ENCODE measurements at places on chromosomes 6 and 20. TPM values are rescaled to one million over a fixed set of nuclear protein-coding genes. Genes with fewer than 3 reads are reported as not detected.

Gene AIF1
- polyA plus RNA-seq, result not detected

Gene SOBP
- 0.39 TPM for polyA plus RNA-seq

Gene KIF13A
- polyA plus RNA-seq, result 5.0 TPM

Gene MACROD2
- polyA plus RNA-seq, result 2.2 TPM

Gene NKAPL
- polyA plus RNA-seq, result 3.5 TPM

Gene FAM162B
- not detected for polyA plus RNA-seq

GRCh38 chr6:32047855-32048766 lies 9.9 kb downstream of the CYP21A2 start:
- DNase-seq, result peak; percentile 73

DNA sequence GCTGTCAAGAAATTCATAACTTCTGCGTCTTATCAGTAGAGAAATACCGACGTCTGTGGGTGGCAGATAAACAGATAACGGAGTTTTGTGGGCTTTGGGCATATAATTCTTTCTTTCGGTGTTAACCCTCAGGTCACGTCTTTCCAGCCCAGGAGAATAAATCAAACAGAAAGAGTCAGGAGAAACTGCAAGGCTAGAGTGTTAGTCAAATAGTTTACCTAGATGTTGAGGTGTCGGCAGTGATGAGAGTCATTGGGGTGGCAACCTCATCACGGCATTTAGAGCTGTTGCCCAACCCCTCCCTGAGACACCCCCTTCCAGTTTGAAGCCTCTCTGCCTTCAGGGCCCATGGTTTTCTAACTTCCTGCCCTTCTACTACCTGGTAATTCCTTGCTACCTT lies 49.5 kb downstream of the ADTRP start:
- DNase-seq, result no peak

- no peak for DNase-seq
These were observed 106.0 kb upstream of the NFATC2 start for GRCh38 chr20:51648571-51648947.

- DNase-seq, result no peak
These were observed 201.1 kb downstream of the ZFAND3 start for GRCh38 chr6:38020593-38020992.

DNA sequence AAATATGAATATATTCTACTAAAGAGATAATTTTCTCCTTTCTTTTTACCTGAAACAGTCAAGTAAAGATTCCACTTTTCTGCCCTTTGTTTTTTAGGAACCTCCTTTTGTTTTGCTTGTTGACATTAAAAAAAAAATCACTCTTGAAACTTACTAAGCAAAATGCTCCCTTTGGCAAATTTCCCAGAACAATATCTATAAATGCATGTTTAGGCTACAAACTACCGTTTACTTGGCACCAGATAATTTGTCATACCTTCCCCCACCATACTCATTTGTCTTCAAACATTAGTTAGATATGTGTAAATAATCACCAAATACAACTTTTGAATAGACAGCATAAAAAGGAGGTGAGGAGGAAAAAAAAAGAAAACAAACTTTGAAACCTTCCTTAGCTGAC lies 604.7 kb downstream of the RFPL4B start:
- DNase-seq, result no peak

DNA sequence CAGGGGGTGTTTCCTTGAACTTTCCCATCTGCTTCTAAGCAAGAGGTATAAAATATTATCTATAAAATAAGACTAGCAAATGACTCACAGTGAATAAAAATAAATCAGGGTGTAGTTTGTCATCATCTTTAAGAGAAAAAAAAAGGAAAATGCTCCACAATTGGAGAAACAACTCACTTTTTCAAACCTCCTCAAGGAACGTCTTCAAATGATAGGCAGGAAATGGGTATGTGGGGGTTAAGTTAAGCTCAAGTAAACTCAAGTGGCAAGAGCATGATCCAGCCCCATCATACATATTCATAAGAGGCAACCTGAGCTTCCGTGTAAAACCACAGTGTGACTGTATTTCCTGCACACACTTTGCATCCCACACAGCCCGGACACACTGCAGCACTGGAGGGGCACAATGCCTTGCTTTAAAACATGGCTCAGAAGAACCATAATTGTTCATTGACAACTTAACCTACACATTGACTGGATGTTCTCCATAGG lies 58.5 kb upstream of the CEP85L start:
- peak; percentile 77 for DNase-seq

DNA sequence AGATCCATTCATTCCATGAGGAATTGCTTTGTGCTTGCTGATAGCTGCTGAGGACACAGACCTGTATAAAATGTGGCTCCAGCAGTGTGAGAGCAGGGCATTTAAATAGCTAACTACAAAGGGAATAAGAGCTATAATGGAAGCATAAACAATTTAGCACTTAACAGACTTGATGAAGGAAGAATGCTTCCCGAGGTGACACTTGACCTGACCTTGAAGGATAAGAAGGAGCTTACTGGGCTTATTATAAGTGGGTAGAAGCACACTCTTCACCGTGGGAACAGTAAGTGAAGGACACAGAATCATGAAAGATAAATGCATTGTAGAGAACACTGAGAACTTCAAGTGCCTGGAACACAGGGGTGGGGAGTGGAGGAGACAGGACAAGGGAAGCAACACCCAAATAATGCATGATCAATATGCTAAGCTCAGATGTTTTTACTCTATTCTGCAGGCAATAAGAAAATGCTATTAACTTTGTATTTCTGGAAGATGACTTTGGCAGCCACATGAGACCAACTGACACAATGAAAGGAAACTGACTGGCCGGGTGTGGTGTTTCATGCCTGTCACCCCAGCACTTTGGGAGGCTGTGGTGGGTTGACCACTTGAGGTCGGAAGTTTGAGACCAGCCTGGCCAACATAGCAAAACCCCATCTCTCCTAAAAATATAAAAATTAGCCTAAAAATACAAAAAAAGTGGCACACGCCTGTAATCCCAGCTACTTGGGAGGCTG lies 84.2 kb downstream of the EPB41L2 start:
- DNase-seq, result no peak

GRCh38 chr6:24949020-24949569 lies 13.3 kb upstream of the RIPOR2 start:
- DNase-seq, result no peak

GRCh38 chr6:151240791-151241642 lies 1.2 kb downstream of the AKAP12 start:
- peak; percentile 72 for DNase-seq

DNA sequence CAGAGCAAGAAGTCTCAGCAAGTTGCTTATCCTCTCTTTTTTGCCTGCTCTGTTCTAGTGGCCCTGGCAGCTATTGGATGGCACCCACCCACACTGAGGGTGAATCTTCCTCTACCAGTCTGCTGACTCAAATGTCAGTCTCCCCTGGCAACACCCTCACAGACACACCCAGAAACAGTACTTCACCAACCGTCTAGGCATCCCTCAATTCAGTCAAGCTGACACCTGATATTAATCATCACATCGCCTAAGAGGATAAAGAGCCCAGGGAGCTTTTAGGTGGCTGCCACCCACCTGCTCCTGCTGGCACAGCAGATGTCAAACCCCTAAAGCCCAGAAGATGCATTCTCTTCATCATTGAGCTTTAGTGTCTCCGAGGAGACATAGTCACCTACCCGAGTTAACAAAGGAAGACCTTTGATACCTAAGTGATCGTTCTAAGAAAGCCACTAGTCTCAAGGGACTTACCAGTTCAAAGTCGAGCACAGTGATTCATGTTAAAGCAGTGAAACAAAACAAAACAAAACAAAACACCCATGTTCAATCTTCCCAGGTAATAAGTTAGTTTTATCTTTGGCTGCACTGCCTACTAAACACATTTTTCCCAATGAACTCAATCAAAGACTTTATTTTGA lies 97.7 kb upstream of the KCNQ5 start:
- no peak for DNase-seq

DNA sequence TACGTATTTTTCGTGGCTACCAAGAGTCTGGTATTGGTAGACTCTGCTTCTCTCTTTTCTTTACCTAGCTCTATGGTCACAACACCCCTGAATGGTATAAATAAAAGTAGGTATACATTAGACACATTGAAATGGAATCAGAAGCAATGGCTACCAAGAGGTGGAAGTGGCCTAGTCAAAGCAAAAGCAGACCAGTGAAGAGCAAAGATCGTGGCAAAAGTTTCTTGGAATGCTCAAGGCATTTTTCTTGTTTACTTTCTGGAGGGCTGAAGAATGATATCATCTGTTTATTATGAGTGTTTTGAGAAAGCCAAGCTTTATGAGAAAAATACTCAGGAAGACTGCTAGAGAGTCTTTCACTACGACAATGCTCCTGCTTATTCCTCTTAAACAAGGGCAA lies 28.6 kb upstream of the MOCS1 start:
- DNase-seq, result peak; percentile 28

DNA sequence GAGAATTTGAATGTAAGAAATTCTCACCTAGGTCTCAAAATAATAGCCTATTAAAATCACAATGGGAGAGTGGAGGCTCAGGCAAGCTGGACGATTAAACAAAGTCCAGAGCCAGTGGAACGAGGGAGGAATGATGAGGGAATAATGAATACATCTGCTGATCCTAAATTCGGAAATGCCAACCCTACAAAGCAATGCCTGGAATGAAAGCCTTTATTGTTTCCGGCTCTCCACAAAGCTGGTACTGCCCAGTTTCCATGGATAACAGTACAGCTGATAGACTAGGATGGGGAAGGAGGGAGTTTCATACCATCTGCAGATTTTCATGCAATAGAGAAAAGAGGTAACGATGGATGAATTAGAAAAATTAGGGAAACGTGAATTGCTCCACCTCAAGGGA lies 356.1 kb downstream of the CBLN4 start:
- no peak for DNase-seq

DNA sequence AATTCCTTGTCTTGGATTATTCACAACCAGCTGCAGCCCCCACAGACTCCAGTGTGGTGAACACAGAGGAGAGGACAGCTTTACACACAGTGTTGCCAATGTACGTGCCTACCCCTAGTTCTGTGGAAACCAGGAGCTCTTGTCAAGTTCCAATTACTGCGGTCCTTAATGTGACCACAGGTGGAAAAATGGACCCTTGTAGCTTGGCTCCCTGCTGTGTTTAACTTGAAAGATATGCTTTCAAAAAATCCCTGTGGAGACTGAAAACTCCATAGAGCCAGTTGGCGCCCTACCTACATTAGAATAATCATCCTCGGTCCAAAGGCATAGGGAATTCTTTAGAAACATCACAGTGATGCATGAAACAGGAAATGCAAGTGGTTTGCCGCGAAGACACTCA lies 118.3 kb upstream of the SLC22A23 start:
- no peak for DNase-seq

GRCh38 chr6:129031051-129031599 lies 148.2 kb downstream of the LAMA2 start:
- peak; percentile 84 for DNase-seq

DNA sequence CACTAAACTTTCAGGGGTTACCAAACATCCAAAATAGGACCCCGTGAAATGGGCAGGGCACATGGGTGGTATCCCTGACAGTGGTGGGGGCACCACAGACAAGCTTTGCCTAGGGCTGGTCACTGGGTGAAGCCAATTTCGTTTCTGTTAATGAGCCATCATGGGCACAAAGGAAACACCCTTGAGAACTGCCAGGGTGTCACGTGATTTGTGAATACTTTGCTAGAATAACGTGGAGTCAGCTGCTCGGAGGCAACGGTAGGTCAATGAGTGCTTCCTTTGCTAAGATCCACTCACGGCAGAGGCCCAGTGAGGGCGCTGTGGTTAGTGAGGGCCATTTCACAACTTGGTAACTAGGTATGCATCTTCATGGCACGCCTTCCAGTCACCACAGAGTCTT lies 87.7 kb upstream of the AGPAT4 start:
- DNase-seq, result no peak

- DNase-seq, result peak; percentile 88
These were observed 1.4 kb upstream of the TRIM39 start for GRCh38 chr6:30325150-30325872.
